ENCODE measurements at places on chromosomes 4 and X. TPM values are rescaled to one million over a fixed set of nuclear protein-coding genes. Genes with fewer than 3 reads are reported as not detected.

SLC9B1 gene
- 0.81 TPM for total RNA-seq

PRDM5 gene
- total RNA-seq, result 7.2 TPM

POU3F4 gene
- total RNA-seq, result 0.52 TPM

CCDC120 gene
- 18.8 TPM for total RNA-seq

ANAPC4 gene
- 28.9 TPM for total RNA-seq

C1QTNF7 gene
- 28.2 TPM for total RNA-seq

Measured in mucosa of gallbladder (tissue), 1 donor.